ENCODE measurements at places on chromosomes 4 and X.

GRCh38 chrX:18917831-18918230 lies 66.1 kb downstream of the PHKA2 start:
- DNase-seq: no peak

DNA sequence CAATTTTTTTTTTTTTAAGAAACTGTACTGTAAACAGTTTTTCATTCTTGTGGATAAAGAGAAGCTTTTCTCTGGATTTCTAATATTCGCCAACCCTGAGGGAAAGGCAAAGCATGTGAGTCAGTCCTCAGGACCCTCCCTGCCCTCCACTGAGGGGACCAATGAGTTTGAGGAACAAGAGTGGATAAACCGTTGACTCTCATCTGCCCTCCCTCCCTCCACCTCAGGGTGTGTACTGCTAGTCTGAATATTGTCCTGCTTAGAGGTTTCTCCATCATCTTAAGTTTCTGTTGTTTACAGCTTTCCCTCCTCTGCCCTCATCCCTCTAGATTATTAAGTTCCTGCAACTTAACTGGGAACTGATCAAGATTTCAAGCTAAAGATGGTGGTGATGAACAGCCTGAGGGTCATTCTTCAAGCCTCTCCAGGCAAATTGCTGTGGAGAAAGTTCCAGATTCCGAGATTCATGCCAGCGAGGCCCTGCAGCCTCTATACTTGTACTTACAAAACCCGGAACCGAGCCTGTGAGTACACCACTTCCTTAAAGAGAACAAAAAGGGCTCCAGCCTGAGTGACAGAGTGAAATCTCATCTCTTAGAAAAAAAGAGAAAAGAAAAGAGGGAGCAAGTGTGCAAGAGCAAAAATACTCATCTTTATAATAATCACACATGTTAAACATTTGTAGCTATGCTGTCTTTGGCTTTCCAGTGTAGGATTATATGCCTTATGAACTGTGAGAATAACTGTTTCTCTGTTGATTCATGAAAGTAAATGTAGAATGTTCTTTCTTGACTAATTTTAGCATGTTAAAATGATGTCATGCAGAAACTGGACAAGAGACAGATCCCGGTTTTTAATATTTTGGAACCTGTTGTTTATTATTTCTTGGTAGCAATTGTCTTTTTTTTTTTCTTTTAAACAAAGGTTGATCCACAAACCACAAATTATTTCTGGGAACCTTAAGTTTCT lies 11.9 kb downstream of the CA5B start:
- DNase-seq: no peak

DNA sequence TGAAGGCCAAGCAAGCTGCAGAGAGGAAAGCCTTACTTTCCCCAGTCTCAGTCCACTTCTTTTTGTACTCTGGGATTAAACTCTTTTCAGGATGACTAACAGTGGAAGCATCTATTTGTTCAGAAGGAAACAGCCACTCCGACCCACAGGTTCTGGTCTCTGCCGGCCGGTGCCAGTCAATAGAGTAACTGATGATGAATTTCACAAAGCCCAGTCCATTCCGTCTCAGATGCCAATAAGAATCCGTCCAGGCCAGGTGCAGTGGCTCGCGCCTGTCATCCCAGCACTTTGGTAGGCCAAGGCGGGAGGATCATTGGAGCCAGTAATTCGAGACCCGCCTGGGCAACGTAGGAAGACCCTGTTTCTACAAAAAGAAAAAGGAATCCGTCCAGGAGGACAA lies 58.5 kb upstream of the HELT start:
- DNase-seq: no peak

GRCh38 chrX:13250826-13251580 lies 68.8 kb downstream of the ATXN3L start:
- DNase-seq: no peak

DNA sequence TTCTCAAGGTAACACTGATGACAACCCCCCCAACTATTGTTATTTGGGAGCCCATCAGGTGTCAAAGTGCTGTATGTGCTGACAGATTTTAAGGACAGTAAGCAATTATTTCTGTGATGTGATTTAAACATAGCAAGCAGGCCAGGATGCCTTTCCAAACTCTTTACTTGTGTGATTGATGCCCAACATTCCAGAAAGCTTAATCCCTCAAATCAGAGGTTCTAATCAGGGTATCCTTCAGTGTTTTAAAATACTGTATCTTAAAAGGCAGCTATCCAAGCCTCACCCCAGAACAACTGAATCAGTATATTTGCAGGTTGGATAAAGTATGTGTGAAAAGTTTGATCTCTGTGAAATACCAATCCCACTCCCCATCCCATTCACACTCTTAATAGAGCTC lies 119.7 kb downstream of the GASK1B start:
- DNase-seq: no peak

- no peak for DNase-seq
Measured at GRCh38 chr4:86856896-86857295, 7.7 kb upstream of the SLC10A6 start.

GRCh38 chrX:145068450-145068849 lies 178.9 kb upstream of the SPANXN1 start:
- DNase-seq: no peak

All from stimulated activated naive CD8-positive, alpha-beta T cell treated with anti-CD3 and anti-CD28 coated beads, Interleukin-15, Interleukin-2, amounts not matched to agents 100 U/mL and 50 U/mL, for 24 hours (primary cell).